ENCODE measurements at places on chromosomes 13 and 19.
A peak's percentile ranks its signal among the peaks of the same experiment; 100 is the strongest.

- no peak for DNase-seq
These were observed 236.0 kb downstream of the SLITRK5 start for GRCh38 chr13:87907202-87907601.

- DNase-seq: no peak
These were observed 552.3 kb upstream of the ARGLU1 start for GRCh38 chr13:107119989-107120881.

DNA sequence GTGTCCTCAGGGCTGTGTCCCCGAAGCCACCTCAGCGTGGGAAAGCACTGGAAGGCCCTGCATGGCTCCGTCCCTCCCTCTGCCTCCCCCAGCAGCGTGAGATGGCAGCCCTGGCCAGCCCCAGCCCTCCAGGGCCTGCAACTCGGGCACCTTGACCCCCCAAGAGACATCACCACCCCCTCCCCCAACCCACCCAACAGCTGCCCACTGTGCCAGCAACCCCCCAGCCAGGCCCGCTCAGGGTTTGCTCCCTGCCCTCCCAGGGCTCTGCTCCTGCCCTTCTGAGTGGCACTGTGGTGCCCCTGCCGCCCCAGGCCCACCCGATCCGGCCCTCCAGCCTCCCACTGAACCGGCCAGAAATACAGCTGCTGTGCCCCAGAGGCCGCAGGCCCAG, 1.5 kb upstream of the ASPDH start:
- DNase-seq: peak; percentile 72

GRCh38 chr13:20137875-20138274, 23.0 kb downstream of the GJA3 start:
- DNase-seq: no peak

DNA sequence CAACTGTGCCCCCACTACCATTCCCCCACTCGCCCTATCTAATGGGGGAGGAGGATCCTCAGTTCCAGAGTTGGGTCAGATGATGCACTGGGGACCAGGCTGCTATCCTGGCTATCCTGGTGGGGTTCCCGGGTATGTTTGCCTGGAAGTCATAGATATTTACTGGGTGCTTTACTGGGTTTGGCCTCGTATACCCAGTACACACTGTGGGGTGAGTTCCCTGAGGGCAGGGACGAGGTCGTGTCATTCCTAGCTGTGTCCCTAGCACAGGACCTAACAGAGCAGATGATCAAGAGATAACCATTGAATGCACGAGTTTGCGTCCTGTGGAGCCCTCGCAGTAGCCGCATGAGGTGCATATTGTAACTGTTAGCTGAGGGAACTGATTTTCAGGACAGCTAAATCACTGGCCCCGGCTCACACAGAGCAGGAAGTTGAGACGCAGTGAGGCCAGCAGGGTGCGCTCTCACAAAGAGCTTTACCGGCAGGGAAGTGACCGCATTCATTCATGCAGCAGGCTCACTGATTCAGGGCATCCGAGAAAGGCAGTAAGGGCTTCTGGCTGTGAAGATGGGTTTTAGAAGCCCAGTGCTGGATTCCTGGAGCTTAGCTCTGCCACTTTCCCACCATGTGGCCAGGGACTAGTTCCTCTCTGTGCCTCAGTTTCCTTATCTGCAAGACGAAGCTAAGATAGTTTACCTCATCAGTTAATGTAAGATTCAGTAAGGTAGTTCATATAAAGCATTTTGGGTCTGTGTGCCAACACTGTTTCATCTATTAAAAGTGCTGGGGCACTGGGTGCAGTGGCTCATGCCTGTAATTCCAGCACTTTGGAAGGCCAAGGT, 6.0 kb downstream of the RUVBL2 start:
- DNase-seq: peak; percentile 77

DNA sequence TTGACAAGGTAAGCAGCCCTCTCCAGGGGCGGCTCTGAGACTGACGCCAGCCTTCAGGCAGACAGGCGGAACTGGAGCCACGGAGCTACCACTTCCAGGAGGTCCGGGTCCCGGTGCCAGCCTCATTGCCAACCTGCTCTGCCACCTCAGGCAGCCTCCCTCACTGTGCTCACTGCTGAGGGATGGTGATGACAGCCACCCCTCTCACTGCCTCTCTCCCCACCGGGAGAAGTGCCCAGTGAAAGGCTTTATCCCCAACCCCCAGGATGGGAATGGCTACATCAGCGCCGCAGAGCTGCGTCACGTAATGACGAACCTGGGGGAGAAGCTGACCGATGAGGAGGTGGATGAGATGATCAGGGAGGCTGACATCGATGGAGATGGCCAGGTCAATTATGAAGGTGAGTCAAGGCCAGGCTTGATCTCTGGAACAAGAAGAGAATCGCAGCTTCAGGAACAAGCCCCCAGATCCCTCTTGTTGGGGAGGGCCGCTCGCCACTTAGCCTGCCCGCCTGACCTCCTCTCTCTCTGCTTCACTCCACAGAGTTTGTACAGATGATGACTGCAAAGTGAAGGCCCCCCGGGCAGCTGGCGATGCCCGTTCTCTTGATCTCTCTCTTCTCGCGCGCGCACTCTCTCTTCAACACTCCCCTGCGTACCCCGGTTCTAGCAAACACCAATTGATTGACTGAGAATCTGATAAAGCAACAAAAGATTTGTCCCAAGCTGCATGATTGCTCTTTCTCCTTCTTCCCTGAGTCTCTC, 7.6 kb downstream of the CALM3 start:
- peak; percentile 76 for DNase-seq
